ENCODE measurements at places on chromosomes 7 and 10.

GRCh38 chr10:107623292-107623691, 458.8 kb upstream of the SORCS1 start:
- DNase-seq = no peak

DNA sequence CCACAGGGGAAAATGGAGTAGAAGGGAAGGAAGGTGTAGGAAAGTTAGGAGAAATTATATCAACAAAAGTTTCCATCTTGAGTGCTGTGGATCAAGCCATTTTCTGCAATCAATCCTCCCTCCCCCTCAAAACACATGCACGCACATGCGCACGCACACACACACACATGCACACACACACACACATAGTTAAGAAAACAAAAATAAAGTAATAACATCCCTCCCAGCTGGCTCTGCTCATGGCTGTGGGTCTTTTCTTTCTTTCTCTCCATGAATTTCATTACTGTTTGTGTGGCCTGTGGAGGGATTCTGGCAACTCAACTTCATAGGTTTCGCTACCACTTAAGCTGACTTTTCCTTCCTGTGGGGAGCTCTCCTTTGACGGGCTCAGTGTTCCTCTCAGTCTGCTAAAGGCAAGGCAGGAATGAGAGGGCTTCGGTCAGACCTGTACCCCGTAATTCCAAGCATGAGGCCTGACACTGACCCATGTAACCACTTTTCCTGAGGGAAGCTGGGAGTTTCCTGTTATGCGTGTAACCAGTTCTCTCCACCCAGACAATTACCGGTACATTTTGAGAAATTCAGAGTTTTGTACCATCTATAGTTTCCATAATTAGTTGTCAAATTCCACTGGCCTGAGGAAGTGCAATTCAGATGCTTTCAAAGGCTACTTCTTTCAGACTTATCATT, 79.8 kb downstream of the ZNF92 start:
- DNase-seq = no peak

- peak; percentile 21 for DNase-seq
Measured at GRCh38 chr10:25758041-25758457, 176.0 kb upstream of the MYO3A start.

DNA sequence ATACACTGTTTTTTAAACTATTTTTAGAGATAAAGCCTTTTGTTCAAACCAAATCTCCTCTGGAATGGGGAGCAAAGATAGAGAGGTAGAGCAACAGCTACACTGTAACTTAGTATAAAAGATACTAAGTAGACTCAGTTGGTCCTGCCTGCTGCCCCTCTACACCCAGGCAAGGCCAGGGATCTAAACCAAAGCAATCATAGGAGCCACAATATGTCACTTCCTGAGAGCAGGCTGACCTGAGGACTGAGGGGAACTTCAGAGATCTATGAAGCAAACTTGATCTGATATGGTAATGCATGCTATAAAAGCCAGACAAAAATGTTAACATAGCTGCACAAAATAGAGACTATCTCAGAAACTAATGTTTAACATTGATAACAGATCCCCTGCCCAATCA, 7.0 kb upstream of the TRDMT1 start:
- no peak for DNase-seq

DNA sequence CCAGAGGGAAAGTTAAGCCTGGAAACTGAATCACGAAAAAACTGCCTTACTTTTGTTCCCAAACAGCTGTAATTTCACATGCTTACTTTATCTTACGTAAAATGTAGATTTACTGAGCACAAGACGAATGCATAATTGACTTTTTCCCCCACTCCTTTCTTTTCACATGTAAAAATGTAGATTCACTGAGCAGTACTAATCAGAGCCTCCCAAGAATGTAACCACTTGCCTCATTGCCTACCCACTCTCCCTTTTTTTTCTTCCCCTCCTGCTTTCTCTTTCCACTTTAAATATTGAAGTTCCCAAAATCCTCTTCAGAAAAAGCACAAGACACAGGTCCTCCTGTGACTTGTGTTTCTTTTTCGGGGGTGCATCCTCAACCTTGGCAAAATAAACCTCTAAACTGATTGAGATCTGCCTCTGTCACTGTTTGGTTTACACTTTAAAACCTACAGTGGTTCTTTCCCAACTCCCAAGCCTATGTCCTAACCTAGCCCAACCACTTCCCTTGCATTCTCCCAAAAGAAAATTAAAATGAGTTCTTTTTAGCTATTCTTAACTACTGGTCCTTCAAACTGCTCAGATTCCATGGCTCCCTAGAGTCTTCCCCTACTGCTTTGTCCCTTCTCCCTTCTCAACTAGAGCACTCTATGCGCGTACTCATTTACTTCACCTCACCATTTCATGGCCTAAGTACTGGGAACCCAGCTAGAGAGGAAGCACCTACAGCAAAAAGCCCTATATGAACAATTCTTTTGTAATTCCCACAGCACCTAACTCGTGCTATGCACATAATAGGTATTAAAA, 236.6 kb upstream of the MKLN1 start:
- DNase-seq = no peak

GRCh38 chr7:41544241-41544640, 158.6 kb downstream of the INHBA start:
- no peak for DNase-seq

GRCh38 chr10:93712593-93712992, 10.2 kb upstream of the FRA10AC1 start:
- DNase-seq = peak; percentile 21

DNA sequence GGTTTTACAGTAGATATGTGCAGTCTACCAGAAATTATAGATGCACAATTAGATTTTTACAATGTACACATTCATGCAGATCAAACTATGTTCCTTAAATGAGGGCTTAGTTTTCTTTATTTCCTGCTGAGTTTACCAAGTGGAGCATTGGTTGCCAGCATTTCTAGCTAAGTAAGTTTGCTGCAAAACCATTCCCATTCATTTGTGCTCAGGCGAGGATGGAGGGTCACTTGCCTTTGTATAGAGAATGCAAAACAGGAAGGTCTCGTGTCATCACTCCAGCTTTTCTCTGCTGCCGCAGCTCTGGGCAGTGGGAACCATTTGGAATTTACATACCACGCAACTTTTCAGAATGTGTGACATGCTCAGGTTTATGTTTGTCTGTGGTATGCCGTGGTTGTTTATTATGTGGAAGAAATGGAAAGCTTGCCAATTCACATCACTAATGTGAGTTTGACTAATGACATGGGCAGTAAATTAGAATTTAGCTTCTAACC, 198.6 kb downstream of the TRIL start:
- no peak for DNase-seq

- DNase-seq = no peak
Measured at GRCh38 chr10:6119962-6120361, 31.1 kb downstream of the RBM17 start.

- DNase-seq = no peak
Measured at GRCh38 chr7:144454256-144455039, 51.0 kb upstream of the NOBOX start.

DNA sequence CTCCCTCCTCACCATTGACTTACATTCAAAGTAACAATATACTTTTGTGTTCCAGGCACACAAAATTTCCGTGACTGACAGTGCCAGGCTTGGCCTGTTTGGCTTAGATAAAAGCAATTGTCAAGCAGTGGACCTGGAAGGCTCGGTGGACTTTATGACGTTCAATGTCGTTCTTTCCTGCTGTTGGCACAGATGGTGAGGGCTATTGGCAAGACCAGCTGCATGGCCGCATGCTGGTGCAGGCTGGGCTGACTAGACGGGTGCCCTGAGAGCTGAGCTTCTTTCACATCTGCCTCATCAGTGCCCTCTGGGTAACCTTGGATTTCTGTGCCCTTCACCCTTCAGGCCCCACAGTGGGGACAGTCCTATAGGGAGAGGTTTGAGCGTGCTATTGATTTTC, 45.2 kb downstream of the WIPF3 start:
- no peak for DNase-seq

DNA sequence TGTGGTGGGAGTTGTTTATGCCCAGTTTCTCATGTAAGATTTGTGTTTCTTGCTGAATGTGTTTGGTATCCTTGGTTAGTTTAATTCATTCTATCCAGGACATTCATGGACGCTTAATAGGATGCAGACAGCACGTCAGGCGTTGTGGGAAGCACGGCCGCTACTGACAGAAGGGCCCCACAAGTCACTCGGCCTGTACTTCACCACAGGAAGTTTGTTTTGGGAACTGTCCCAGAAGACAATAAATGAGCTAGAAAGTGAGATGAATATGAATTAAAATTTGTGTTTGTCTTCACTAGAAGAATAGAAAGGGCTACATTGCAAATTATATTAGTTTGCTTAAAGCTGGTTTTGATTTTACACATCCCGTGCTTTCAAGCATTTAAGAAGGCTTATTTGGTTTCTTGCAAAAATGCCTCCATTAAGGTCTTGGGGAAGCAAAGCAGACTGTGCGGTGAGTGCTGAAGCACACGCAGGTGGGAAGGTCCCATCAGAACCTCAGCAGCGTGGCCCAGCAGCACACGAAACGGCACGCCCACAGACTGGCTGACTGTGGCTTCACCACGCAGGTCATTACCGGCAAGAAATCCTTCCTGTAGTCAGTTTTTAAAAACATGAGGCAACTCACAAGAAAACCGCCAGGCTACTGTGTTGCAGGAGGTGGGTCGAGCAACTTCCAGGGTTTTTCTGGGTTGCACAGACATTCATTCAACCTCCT, 74.1 kb downstream of the VIPR2 start:
- no peak for DNase-seq

- DNase-seq = no peak
Measured at GRCh38 chr7:28658381-28658780, 246.1 kb downstream of the CREB5 start.

- DNase-seq = no peak
Measured at GRCh38 chr7:33764752-33765451, 140.4 kb upstream of the BMPER start.

- DNase-seq = no peak
Measured at GRCh38 chr10:113021268-113022040, 71.4 kb downstream of the TCF7L2 start.

DNA sequence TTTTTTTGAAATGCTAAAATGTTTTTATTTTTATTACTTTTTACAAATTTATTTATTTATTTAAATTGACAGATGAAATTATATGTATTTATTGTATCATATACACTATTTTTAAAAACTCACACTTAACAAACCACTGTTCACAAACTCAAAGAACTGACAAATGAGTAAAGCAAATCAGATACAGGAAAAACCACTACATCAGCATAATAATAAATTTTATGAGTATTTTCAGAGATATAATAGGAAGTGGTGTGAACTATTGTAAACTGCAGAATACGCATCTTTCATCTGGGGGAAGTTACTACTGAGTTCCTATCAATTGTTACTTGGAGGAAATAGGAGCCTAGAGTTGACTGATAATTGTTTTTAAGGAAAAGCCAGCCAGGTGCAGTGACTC, 150.7 kb downstream of the PCLO start:
- DNase-seq = no peak

DNA sequence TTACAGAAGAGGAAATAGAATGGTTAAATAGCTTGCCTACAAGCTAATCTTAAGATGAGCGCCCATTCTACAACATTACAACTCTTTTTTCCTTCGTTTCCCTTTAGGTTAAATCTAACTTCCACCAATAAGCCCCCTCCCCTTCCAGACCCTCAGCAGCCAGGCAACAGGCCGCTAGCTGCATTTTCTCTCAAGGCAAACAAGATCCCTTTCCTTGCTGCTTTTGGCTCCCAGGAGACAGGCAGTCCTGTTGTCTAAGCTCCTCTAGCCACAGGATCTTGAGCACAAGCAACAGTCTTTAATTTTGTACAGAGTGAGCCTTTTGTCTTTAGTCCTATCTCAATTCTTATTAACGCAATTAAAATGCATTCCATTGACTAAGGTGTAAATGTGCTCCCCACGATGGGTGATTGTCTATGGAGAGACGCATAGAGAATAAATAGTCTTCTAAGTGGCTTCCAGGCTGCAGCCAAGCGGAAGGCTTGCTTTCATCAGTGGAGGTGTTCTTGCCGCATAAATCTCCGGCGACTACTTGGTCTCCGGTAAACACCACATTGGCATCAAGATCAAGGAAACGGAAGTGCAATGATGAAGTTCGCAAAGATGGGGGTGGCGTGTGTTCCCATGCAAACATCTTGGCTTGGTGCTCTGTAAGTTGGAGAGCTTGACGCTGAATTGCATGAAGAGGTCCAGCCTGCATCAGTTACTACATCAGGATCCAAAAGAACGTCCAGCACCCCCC, 181.9 kb upstream of the LYZL2 start:
- DNase-seq = no peak

DNA sequence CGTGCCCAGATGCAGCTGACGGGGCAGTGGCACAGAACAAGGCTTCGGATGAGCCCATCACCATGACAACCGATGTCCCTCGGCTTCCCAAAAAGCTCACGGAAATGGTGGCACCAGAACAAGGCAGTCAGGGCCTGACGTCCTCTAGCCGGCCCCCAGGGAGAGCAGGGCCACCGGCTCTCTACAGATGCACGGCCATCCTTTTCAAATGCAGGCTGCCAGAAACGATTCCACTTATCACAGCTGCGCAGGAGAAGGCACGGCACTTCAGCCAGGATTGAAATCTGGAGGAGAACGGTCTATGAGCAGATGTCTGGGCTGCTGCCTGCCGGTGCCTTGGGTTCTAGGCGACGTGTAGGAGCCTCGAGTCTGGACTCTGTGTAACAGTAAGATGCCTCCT, 223.8 kb downstream of the ZMYND11 start:
- no peak for DNase-seq

DNA sequence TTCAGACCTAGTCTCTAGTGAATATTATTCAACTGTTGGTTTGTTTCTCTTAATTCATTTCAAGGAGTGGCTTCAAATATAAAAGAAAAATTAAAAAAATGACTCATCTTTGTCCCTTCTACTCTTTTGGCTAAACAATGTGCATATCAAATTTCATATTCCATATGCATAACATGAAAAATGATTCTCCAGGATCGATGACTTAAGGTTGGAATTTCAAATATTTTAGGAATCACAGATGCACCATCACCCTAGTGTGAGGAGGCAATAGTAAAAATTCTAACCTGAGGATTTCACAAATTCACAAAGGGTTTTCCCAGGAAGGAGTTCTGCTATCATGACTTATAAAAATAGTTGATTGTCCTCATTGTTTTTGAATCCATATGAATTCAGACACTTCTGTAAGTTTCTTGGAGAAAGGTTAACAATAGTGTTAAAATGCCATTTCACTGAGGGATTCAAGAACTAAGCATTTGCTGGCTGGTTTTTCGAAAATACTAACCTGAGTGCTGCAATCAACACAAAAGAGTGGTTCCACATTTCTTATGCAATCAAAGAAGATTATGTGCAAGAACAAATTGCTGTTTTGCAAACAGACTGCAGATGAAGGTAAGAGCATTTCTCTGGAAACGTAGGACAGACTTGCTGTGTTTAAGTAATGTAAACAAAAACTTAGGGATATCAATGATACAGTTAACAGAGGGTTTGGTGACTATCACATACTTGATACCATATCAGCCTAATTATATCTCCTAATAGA, 547.5 kb upstream of the LRRTM3 start:
- DNase-seq = no peak

DNA sequence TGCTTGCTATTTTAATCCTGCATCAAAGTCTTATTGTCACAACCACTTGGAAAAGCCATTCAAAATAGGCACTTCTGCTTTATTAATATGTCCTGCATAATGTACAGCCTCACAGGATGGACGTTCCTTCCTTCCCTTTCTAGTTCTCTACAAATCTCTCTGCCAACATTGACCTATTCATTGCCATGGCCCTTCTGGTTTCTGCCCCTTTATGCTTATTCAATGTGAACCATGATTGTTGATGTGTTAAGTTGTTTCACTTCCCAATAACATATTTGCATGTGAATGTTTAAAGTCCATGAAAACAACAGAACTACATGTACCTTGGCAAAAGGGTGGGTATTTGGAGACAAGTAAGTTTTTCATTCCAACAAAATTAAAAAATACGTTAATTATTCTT, 45.7 kb downstream of the COL28A1 start:
- no peak for DNase-seq

Measured in NCI-H446 (cell line).